Stimulated activated CD4-positive, alpha-beta T cell treated with anti-CD3 and anti-CD28 coated beads, Interleukin-2, amount 100 ng/mL, for 48 hours (primary cell): ENCODE measurements at places on chromosomes 6 and 20.
A peak's percentile ranks its signal among the peaks of the same experiment; 100 is the strongest.

DNA sequence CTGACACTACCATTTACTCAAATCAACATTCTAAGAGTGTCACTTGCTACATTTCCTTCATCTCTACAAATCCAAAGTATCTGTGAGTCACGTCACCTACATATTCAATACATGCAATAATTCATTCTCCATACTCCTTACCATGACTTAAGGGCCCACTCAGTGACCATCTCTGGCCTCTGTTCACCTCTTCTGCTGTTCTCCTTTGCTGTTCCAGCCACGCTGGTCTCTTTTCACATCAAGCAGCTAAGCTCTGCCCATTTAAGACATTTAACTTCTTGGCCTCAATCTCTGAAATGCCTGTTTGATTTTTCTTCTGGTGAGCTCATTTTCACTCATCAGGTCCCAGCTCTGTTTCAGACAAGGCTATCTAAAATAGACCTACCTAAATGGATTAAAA is 46.5 kb downstream of the HFE start:
- DNase-seq = no peak

DNA sequence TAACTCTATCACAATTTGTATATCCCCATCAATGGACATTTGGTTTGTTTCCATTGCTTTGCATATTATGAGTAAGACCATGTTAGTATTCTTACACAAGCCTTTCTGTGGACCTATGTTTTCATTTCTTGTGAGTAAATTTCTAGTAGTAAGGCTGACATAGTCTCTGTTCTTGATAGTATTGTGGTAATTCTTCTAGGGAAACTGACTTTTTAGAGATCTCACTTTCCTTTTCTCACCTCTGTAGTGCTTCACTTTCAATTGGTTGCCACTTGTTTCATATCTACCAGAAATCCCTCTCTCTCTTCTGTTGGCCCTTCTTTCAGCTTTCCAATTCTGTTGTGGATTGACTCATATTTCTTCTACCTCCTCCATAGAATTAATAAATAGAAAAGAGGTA is 8.5 kb downstream of the ISM1 start:
- DNase-seq = no peak

DNA sequence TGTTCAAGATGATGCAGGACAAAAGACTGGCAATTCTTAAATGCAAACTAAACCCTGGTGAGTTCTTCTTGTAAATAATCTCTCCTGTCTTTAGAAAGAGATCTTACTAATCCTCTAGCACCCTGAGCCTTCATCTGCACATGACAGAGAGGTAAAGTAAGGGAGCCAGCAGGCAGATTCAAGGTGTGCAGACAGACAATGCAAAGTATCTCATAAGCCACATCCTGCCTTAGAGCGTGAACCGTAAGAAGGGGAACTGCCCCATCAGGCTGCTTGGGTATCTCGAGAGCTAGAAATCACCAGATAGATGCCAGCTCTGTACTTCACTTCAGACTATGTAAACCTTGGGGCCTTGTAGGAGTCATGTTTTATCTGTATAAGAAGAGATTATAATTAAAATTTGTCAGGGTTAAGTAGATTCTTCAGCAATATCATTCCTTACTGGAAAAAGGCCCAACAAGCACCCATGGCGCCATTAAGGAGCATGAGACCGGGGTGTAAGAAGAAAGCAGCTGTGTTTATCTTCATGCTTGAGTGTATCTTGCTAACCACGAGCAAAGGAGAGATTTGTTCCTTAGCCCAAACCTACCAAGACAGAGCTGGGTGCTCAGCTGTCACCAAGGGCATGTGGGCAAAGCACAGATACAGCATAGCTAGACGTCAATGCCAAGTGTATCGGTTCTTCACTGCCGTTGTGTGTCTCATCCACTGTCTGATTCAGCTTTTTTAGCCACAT is 24.4 kb downstream of the CNR1 start:
- no peak for DNase-seq

DNA sequence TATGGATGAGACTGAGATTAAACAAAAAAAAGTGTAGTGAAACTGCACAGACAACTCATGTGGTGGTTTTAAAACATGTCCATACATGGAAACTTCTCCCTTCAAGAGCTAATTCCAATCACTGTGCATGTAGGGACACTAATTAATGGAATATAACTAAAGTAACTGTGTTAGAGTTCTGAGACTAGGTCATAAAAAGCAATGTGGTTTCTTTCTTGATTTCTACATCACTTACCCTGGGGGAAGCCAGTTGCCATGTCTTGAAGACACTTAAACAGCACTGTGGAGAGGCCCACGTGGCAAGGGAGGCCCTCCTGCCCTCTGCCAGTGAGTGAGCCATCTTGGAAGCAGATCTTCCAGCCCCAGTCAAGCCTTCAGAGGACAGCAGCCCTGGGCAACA is 118.2 kb upstream of the DST start:
- DNase-seq = no peak

GRCh38 chr6:159692303-159693127 is 526 bp downstream of the SOD2 start:
- peak; percentile 46 for DNase-seq

- DNase-seq = no peak
Measured at GRCh38 chr6:33320315-33321181, 3.0 kb upstream of the ZBTB22 start.

- DNase-seq = no peak
Measured at GRCh38 chr6:35876902-35877301, 44.0 kb downstream of the SRPK1 start.

- DNase-seq = no peak
Measured at GRCh38 chr6:152750694-152751093, at the start of gene VIP. Gene VIP (plus strand): TSS chr6:152750797. CDS start chr6:152752178, 1,381 bp downstream.

GRCh38 chr20:57893366-57893999 is 183.7 kb upstream of the PMEPA1 start:
- DNase-seq = no peak

DNA sequence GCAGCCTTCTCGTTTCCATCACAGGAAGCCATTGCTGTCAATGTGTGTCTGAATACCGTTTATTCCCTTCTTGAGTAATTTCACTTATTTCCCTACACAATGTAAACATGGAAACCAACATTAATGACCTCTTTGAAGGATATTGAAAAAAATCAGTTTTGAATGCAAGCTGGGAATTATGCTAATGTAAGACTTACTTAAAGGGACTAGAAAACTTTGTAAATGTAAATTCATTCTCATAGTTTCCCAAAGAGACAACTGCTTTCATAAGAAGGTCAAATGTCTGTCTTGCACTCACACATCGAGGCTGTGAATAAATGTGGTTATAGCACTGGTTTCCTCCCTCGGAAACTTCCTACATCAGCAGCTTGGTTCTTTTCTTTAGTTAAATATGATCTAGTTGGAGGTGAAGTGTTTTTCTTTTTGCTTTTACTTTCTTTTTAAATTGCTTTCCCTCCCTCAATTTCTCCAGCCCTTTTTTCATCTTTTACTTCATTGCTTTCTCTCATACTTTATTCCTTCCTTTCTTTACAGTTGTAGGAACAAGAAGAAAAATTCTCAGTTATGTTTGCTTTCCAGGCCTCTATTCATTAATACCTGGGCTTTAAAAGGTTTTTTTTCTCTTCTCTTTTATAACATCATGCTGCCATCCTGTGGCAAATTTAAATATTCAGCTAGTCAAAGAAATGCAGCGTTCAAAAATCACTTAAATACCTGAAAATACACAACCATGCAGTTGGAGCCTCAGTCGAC is 108.3 kb downstream of the TNFAIP3 start:
- DNase-seq = no peak

DNA sequence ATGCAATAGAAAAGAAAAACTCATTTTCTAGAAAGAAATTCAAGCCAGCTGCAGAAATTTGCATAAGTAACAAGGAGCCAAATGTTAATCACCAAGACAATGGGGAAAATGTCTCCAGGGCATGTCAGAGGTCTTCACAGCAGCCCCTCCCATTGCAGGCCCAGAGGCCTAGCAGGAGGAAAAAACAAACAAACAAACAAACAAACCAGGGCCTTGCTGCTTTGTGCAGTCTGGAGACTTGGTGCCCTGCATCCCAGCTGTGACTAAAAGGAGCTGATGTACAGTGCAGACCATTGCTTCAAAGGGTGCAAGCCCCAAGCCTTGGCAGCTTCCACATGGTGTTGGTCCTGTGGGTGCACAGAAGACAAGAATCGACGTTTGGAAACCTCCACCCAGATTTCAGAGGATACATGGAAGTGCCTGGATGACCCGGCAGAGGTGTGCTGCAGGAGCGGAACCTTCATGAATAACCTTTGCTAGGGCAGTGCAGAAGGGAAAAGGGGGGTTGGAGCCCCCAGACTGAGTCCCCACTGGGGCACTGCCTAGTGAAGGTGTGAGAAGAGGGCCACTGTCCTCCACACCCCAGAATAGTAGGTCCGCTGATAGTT is 110.9 kb upstream of the AKAP12 start:
- DNase-seq = no peak

DNA sequence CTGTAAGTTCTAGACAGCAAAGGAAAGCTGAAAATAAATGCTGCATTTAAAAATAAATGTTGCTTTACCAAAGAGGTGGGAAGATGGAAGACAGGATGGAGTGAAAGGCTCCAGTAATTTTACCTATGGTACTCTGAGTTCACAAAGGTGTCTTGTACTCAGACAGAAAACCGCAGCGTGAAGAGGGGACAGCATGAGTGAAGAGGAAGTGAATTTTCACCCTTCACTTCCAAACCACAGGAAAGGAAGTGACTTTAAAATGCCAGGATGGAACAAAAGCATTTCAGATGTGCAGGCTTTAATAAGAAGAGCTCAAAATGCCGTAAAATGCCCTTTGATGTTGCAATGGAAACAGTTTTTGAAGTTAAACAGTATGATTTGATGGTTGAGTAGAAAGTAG is 91.2 kb upstream of the TINAG start:
- DNase-seq = no peak

GRCh38 chr6:148471624-148472159 is 129.1 kb downstream of the SASH1 start:
- DNase-seq = no peak

DNA sequence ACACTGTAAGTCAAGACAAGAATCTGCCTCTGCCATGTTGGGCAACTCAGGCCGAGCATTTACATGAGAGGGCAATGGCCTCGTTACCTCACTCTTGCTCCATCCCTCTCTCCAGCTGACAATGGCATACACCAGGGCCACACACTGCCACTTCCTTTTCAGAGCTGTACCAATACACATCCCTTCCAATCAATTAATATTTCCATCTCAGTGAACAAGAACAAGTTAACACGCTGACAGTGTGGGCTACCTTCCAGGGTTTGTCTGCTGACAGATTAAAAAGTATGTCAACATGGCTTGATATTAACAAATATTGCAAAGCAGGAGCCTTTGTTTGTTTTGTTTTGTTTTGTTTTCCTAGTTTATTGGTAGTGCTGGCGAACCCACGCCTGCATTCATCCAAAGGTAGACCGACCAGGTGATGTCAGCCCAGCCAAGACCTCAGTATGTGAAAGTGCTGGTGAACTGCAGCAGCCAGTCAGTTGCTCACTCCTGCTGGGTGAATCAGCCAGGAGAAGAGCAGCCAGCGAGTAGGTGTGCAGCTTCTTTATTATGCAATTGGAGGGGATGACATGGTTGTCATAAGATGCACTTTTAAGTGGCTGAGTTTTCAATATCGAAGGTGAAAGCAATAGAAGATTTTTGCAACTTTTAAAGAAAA is 487.3 kb upstream of the JARID2 start:
- no peak for DNase-seq

DNA sequence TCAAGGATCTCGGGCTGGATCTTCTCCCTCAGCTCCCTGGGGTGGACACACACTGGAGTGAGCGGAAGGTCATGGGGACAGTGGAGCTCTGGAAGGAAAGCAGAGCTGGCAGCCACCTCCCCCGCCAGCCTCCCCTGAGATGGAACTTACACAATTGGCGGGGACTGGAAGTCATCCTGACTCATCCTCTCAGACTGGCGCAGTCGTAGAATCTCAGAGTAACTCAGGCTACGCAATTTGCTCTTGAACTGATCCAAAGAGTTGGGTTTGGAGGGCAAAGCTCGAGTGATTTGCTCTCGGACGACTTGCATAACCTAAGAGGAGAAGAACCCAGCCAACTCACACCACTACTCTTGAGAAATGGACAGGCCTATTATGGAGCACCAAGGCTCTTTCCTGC is 34.8 kb downstream of the ELMO2 start:
- DNase-seq = no peak

- no peak for DNase-seq
Measured at GRCh38 chr6:151498327-151498726, 4.5 kb downstream of the CCDC170 start.

GRCh38 chr20:23255716-23256385 is 94.7 kb upstream of the NXT1 start:
- DNase-seq = no peak

GRCh38 chr6:110635096-110635495 is 158.7 kb upstream of the SLC22A16 start:
- no peak for DNase-seq

DNA sequence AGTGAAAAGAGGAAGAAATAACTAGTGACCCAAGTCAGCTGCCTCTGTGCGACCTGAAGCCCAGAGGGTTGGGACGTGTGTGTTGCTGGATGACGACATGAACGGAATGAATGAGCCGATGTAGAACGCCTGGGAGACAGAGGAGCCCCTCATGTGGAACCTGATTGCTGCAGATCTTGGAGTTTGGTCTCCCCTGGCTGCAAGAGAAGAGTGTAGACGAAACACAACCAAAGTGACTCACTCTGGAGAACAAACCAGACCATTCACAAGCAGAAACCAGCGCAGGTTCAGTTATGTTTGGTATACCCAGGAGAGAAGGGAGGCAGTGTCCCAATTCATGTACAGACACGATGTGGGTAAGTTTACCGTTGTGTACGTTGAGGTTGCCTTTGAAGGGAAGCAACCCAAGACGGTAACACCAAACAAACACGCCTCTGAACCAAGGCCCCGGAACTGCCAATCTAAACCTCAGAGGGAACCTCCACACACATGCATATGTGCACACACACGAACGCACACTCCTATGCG is 265.9 kb downstream of the BMP7 start:
- DNase-seq = no peak

DNA sequence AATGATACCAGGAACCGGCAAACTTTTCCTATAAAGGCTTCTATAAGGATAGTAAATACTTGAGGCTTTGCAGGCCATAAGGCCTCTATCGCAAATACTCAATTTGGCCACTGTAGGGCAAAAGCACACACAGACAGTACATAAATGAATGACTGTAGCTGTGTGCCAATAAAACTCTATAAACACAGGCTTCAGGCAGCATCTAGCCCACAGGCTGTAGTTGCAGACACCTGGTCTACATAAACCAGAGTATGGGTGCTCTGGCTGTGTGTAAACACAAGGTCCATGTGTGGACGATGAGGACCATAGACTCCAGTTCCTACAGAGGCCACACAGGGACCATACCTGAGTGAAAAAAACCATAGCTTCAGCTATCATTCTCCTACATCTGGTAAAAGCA is 52.2 kb downstream of the ZMYND8 start:
- DNase-seq = no peak

DNA sequence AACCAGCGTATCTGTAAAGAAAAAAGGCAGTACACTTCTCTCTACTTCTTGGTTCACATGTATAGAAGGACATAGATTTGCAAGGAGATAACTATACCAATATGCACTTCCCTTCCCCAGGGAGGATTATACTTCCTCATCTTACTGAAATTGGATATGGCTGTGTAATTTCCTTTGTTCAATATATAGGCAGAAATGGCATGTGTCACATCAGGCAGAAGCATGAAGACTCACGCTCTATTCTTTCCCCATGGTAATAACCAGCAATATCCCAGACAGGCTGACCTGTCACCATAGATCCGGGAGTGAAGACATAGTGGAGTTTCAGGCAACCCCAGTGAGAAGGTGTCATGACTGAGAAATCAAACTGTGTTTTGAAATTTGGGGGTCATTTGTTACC is 518.3 kb downstream of the KIF16B start:
- no peak for DNase-seq

GRCh38 chr6:107390685-107391435 is 68.5 kb downstream of the PDSS2 start:
- no peak for DNase-seq
